ENCODE measurements at places on chromosomes 7 and 10.

- no peak for DNase-seq
Observed at GRCh38 chr10:59524348-59524747, 162.0 kb upstream of the FAM13C start.

GRCh38 chr10:84257343-84258020 is 12.6 kb downstream of the RGR start:
- DNase-seq: no peak

GRCh38 chr10:66318761-66319160 is 607.1 kb upstream of the LRRTM3 start:
- no peak for DNase-seq

GRCh38 chr10:89091496-89091895 is 100.9 kb downstream of the FAS start:
- DNase-seq: peak; percentile 40

- peak; percentile 83 for DNase-seq
Observed at GRCh38 chr7:140625908-140626868, 14.4 kb downstream of the DENND2A start.

DNA sequence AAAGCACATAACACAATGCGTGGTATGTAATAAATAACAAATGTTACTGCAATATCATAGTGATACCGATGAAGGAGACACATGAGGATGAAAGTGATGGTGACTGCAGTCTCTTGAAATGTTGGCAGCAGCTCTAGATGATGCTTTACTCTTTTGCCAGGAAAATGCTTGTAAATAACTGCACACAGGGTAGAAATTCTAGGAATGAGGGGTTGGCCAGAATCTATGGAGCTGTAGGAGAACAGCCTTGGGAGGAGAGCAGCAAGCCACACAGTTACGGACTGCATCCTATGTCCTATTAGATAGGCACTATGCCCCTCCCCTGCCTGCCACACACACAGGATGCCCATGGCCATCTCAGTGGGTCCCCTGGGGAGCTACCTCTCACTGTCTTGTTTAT is 97.6 kb upstream of the GSDME start:
- DNase-seq: peak; percentile 19
